Stimulated activated CD8-positive, alpha-beta memory T cell treated with anti-CD3 and anti-CD28 coated beads, Interleukin-2, amount 100 ng/mL, for 1 hour (primary cell): ENCODE measurements at places on chromosomes 12 and 14.

GRCh38 chr14:62003701-62004100 is 241.5 kb downstream of the SNAPC1 start:
- no peak for DNase-seq

GRCh38 chr14:101243587-101244338 is 317.5 kb upstream of the DIO3 start:
- no peak for DNase-seq

DNA sequence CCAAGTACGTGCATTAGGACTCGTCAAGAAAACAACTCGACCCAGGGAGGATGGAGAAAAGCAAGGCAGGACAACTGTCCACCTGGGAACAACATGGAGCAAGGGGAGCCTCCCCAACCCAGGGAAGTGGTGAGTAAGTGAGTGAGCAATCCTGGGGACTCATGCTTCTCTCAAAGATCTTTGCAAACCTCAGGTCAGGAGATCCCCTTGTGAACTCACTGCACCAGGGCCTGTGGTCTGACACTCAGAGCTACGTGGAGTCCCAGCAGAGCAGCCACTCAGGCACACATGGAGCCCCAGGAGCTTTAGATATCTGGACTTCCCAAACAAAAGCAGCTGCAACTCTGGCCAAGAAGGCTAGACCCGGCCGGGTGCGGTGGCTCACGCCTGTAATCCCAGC is 12.2 kb upstream of the OR5AU1 start:
- DNase-seq, result no peak

DNA sequence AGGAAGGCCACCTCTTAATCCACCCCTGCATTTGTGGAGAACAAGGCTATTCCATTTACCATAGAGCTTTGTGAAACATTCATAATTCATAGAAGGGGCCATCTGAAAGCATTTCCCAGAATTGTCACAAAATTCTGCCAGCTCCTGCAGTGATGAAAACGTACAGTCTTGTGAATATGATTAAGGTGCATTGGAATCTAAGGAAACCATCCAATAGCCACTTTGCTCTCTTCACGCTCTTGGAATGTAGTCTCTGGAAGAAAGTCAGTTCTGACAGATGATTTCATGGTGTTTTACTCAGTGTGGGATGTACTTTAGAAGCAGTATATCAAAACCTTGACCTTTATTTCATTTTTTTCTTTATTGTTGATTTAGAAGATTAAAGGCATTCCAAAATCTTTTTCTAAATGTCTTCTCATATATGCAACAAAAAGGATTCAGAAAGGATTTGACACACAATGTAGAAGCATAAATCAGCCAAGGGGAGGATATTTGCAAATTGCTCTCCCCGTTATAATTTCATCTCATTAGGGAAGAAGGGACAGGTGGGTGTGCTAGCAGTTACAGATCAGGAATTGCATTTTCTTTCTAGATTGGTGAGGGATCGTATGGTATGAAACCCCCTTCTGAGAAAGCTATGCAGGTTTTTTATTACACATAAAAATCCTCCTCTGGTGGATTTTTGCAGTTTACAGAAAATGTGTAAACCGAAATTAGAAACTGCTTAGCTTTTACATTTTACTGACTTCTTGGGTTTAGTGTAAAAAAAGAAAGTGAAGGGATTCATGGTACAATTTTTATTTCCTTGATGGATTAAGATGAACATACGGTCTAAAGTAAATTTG is 390.2 kb downstream of the LRIG3 start:
- DNase-seq, result no peak

DNA sequence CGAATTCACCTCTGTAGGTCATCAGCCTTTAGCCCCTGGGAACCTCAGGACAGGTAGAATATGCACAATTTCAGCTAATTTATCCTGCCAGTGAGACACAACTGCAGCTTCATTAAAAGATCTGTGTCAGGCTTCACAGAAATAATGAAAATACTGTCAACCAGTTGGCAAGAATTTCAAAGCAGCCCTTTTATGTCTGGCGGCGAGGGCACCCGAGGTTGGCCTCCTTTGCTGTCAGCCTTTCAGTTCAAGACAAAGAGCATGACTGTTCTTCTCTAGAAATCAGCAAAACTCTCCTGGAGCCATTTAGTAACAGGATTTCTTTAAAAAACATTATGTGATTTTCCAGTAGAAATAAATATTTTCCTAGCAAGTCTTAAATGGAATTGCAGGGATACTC is 75.9 kb downstream of the BBS10 start:
- no peak for DNase-seq

GRCh38 chr14:87321548-87321947 is 671.4 kb downstream of the GALC start:
- no peak for DNase-seq

GRCh38 chr12:18224745-18225144 is 36.6 kb upstream of the PIK3C2G start:
- DNase-seq, result no peak

DNA sequence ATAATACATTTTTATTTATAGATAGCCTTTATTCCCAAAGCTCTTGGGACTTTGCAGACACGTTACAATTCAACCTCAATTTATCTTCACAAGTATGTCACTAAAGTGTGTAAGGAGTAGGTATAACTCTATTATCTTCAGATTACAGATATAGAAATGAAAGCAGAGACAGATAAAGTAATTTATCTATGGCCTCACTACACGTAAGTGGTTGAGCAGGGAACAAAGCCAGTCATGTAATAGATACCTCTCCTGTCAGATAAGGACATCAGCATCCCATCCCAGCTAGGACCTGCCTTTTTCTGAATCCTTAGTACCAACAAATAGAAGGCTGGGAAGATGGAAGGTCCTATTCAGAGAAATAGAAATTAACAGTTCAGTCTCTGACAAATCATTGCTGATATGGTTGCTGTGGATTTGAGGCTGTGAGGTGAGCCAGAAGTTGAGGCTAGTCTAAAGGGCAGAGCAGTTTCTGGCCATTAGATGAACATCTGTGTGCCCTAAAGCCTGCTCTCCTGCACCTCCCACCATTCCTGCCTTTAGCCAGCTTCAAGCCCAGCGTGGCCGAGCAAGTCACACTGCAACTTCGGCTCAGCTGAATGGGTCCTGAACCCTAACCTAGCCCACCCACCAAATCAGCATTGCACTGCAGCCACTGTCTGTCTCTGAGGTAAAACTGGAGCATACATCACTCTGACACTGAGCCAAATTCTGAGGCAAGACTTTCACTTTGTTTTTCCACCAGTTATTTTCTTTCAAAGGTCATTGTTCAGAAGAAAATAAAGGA is 71.1 kb upstream of the PLEKHA5 start:
- DNase-seq, result no peak

- no peak for DNase-seq
Observed at GRCh38 chr14:68318828-68319227, 474.0 kb downstream of the ZFP36L1 start.

DNA sequence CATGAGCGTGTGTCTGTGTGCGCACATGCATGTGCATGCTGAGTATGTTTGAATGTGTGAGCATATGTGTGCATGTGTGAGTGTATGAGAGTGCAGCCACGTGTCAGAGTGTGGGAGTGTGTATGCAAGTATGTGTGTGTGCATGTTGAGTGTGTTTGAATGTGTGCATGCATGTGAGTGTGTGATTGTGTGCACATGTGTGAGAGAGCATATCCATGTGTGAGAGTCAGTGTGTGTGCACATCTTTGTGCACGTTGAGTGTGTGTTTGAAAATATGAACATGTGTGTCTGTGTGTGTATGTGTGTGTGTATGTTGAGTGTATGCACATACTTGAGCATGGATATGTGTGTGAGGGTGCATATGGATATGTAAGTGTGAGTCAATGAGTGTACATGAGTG is 730.8 kb downstream of the VRK1 start:
- no peak for DNase-seq

GRCh38 chr12:114682785-114683708 is 928 bp downstream of the TBX3 start:
- DNase-seq, result no peak

DNA sequence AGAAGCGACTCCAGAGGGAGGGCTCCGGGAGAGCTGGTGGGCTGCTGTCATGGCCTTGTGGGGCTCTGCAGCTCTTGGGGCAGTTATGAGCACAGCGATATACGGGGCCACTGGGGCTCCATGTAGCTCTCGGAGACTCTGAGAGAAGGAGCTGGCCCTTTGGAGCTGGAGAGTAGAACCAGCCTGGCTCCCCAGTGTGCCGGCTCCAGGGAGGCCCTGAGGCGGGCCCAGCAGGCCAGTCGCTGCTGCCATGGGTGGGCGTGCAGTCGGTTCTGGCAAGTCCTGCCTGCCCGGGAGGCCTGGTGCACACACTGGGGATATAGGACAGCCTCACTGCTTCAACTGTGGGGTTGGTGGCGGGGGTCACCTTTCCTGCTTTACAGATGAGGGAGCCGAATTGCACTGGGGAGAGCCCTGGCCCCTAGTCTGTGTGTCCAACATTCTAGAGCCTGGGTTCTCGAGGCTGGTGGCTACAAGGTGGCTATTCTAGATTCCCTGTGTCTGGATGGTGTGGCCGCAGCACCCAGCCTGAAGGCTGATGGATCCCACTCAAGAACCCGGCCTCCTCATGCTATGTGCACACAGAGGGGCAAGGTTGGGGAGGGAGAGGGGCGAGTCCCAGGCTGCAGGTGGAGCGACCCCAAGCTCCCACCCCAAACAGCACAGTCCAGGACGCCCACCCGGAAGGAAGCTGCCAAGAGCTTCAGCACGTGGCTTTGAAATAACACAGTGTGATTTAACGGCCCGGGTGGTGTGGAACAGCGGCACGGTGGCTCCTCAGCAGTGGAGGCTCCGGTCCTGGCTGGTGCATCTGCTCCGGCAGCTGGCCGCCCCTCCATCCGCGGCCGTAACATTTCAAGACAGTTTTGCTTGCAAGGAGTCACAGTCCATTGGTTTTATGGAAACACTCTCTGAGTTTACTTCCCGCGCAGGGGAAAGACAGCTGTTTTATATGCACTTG is 188.3 kb upstream of the C14orf180 start:
- no peak for DNase-seq

GRCh38 chr14:73269729-73270531 is 32.6 kb downstream of the PAPLN start:
- DNase-seq, result no peak

GRCh38 chr14:75989134-75989533 is 3.6 kb downstream of the IFT43 start:
- DNase-seq, result no peak

DNA sequence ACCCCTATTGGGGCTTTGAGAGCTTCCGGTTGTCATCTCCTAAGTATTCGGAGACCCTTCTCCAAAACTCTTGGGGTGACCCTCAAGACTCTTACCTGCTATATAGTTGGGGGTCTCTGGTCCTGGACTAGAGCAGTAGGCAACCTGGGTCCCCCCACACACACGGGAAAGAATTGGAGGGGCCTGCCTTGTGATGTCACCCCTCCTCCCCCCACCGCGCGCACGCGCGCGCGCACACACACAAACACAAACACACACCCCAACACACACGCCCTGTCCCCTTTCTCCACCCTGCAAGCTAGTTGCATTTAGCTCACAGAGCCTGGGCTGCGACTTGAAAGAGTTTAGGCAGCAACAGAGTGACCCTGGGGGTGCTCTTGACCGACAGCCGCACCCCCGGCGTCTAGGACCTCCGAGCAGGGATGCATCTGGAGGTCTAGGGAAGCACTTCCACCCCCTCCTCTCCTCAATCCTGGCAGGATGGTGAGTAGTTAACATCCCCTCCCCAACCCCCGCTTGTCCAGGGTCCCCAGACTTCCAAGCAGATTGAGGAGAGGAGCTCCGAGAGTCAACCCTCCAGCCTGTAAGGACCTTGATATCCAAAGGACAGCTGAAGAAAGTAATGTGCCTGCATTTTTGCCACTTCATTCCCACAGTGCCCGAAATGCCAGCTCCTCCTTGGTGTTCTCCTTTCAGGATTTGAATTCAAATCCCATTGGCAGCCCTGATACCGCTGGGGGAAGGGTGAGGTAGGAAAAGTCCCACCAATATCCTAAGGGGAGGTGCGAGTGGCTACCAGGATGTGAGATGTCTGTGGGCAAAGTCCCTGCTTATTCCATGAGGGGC is 1.4 kb upstream of the DNAJC14 start:
- peak; percentile 34 for DNase-seq

- no peak for DNase-seq
Observed at GRCh38 chr12:46874642-46875041, 48.8 kb upstream of the SLC38A4 start.

GRCh38 chr14:77601846-77602619 is 14.4 kb downstream of the SPTLC2 start:
- no peak for DNase-seq

DNA sequence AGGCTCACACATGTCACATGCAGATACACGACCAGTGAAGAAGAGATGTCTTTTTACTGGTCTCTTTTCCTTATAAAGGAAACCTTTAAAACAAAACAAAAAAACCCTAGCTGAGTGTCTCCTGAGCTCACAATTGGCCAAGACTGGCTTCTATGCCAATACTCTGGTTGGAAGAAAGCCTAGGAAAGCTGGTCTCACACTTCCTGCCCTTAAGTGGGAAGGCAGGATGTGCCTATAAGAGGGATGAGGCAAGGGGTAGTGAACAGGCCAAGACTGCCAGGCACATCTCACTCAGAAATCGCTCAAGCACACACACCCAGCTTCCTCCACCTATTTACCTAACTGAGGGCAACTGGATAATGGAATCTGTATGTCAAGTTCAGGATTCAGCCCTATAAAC is 50.0 kb downstream of the SOCS2 start:
- DNase-seq, result no peak

GRCh38 chr12:109753959-109754358 is 40.3 kb downstream of the FAM222A start:
- DNase-seq, result no peak

DNA sequence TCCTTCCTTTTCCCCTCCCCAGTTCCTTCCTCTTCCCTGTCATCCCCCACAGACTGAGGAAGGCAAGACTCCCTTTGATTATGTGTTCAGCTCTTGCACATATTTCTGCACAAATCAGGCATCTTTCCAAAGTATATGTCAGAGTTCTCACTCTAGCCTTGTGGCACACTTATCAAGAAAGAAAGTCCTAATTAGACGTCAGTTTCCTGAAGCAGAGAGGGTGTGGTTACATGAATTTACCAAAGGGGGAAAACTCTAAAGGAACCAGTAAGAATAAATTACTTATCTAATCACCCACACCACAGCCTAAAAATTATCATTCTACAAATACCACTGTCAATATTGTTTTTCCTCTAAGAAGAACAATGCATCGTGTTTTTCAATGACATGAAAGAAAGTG is 120.7 kb upstream of the GRIP1 start:
- no peak for DNase-seq

- DNase-seq, result no peak
Observed at GRCh38 chr14:56324856-56325699, 206.9 kb downstream of the PELI2 start.

DNA sequence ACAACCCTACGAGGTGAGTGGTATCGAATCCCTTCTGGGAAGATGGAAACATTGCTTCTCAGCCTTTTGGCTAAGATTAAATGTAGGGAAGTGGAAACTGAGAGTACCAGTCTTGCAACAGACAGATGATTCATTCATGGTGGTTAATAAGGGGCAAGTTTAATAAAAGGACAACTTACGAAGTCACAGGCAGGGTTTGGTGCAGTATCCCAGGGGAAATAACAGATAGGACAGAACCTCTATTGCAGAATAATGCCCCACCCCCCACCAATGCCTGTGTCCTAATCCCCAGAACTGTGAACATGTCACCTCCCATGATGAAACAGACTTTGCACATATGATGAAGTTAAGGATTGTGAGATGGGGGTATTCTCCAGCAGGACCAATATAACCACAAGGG is 212.5 kb downstream of the TBX5 start:
- no peak for DNase-seq

GRCh38 chr12:100717733-100718067 is 76.9 kb upstream of the ANO4 start:
- no peak for DNase-seq
